Left lobe of liver (tissue), 2 donors: ENCODE measurements at places on chromosomes 5 and 9. TPM values are rescaled to one million over a fixed set of nuclear protein-coding genes. Genes with fewer than 3 reads are reported as not detected.
A peak's percentile ranks its signal among the peaks of the same experiment; 100 is the strongest.

Gene CAMK4
- total RNA-seq, result 2.7 TPM

Gene NUTM2F
- total RNA-seq, result 0.08 TPM

Gene LIFR
- total RNA-seq, result 21.9 TPM

Gene PTPRD
- 29.4 TPM for total RNA-seq

GRCh38 chr5:177496727-177497291 is 595 bp downstream of the PDLIM7 start:
- DNase-seq, result no peak

- no peak for DNase-seq
Observed at GRCh38 chr5:172088801-172089200, 82.4 kb upstream of the FBXW11 start.

- DNase-seq, result no peak
Observed at GRCh38 chr9:22029231-22029630, 20.1 kb upstream of the CDKN2B start.

DNA sequence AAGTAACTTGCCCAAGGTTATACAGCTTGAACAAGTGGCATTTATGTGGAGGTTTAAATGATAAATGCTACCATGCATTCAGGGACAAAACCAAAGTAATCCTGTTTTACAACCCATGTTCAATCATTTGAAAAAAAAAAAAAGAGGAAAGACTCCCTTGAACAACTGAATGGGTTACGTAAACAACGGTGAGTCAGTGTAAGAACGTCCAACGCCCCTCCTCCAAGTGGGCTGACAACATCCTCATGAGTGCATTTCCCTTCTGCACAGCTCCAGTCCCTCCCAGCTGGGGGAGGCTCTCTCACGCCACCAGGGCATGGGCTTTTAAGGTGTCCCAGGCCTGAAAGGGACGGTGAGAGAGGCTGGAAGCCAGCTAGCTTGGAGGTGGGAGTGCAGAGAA is 90.0 kb downstream of the PRRT1B start:
- no peak for DNase-seq

GRCh38 chr5:1279443-1280151 is 15.3 kb downstream of the TERT start:
- no peak for DNase-seq

DNA sequence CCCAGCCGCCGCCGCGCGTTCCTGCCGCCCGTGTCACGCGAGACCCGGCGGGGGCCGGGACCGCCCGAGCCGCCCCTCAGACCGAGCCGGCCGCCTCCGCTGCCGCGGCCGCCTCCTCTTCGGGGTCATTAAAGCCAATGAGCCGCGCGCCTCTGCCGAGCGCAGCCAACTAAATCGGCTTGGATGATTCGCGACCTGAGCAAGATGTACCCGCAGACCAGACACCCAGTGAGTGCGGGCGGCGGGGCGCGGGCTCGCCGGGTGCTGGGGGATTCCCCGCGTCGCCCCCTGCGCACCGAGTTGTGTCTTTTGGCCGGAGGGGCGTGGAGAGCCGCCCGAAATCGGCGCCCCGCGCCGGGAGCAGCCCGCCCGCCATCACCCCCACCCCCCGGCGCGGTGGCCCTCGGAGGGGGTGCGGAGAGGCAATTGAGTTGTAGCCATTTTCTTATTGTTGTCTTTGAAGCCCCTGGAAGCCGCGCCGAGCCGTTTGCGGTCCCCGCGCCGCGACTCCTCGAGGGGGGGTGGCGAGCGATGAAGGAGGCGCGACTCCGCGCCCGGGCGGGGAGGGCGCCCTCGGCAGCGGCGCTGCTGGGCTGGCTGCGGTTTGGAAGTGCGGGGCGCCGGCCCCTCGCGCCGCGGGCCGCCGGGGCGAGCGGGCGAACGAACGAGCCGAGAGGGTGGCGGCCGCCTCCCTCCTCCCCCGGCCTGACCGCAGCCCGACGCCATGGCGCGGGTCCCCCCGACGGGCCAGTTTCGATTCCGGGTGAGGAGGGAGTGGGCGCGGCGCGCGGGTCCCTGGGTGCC is 1.0 kb downstream of the TLE4 start:
- DNase-seq, result peak; percentile 70

- DNase-seq, result no peak
Observed at GRCh38 chr5:142841511-142842265, 71.5 kb downstream of the ARHGAP26 start.

DNA sequence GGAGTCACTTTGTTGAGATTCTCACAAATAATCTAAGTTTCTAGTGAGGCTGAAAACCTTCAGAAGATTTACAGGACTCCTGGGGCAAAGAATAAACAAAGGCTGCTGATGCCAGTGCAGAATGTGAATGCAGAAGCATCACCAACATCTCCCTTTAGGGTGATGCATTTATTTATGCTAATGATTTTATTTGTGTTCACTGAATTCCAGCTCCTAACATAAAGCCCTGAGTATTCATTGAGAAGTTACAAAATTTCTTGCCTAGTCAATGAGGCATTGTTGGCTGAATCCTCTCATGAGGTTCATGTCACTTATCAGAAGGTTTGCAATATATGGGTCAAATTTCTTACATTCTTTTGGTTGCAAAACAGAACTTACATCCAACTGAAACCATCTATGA is 70.0 kb downstream of the GRIN3A start:
- no peak for DNase-seq

DNA sequence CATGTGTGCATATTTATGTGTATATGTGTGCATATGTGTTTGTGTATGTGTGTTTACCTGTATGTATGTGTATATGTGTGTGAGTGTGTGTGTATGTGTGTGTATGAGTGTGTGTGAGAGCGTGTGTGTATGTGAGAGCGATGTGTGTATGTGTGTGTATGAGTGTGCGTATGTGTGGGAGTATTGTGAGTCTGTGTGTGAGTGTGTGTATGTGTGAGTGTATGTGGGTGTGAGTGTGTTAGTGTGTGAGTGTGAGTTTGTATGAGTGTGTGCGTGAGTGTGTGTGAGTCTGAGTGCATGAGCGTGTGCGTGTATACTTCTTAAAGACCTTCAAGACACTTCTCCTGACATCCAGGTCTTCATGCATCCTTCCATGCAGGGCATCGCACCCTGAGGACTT is 49.6 kb downstream of the CFAP77 start:
- DNase-seq, result no peak

DNA sequence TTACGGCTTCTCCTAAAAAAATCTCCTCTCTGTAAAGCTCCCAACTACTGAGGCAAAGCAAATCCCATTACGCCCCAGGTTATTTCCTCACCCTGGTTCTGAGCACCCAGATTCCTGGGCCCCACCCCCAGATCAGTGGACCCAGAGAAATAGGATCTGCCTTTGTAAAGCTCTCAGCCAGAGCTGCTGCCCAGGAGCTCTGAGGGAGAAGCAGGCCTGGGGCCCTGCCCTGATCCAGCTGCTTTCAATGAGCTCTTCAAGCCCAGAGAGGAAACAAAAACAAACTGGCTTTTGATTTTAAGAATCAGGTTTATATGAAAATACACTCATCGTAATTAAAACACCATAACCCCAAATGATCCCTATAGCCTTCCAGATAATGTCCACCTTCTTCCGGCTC is 124.5 kb downstream of the C5orf15 start:
- no peak for DNase-seq

DNA sequence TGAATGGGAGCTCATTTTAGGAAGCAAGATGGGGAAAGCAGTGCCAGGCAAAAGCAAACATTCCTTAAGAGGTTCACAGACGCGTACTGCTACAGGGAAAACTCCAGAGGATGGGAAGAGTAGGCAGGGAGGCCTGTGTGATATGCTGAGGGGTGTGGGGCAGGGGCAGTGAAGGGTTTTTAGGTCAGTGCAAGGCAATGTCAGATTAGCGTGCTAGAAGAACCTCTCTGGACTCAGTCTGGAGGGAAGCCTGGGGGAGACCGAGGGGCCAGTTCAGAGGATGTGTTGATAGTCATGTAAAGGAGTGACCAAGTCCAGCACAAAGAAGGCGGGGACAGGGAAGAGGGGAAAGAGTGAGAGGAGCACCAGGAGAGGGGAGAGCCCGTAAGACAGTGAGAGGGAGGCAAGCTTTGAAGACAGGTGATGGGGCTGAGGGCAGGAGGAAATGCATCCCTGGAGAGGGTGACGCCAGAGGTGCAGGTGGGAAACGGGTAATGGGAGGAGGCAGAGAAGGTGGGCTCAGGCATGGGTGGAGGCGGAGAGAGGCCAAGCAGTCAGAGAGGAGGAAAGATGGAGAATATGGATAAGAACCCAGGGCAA is 134.5 kb downstream of the MTX3 start:
- no peak for DNase-seq

DNA sequence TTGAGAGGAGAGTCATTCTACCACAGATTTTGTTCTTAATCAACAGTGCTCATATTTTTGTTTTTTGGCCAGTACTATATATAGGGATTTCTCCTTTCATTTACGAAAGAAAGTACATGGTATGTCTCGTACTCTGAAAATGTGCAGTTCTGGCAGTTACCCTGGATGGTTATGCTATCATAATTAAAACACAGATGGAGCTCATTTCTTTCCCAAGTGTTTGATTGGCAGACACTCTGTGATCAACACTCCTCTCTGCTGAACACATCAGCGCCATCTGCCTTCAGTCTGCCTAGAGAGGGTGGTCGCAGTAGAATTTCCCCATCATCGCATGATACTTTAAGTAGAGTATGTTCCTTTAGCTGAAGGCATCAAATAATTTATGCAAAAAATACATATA is 64.5 kb downstream of the PAM start:
- DNase-seq, result no peak

GRCh38 chr5:76691467-76692273 is 24.3 kb upstream of the F2R start:
- DNase-seq, result no peak

GRCh38 chr5:60687927-60688720 is 11.8 kb downstream of the DEPDC1B start:
- DNase-seq, result no peak
